ENCODE measurements at places on chromosomes 13 and 19.

DNA sequence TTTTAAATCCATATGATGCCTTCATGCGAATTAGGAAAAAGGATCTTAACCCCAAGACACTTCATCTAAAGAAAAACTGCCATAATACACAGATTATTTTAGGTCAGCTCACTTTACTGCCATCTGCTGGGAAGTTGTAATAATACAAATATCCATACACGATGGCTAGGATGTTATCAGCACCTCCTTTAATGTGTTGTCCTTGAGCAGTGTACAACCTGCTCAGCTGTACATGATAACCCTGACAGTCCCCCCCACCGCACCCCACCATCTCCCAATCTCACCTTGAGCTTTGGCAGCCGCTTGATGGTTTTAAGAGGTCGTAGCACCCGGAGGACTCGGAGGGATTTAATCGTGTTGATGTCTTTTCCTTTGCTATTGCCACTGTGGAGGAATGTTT is 112.2 kb downstream of the IER2 start:
- DNase-seq = no peak

GRCh38 chr13:112067116-112067741 is at the start of gene SOX1:
Gene SOX1, plus strand, starts transcription at chr13:112067149. Its CDS starts 510 bp downstream, at chr13:112067659.
- DNase-seq = no peak

DNA sequence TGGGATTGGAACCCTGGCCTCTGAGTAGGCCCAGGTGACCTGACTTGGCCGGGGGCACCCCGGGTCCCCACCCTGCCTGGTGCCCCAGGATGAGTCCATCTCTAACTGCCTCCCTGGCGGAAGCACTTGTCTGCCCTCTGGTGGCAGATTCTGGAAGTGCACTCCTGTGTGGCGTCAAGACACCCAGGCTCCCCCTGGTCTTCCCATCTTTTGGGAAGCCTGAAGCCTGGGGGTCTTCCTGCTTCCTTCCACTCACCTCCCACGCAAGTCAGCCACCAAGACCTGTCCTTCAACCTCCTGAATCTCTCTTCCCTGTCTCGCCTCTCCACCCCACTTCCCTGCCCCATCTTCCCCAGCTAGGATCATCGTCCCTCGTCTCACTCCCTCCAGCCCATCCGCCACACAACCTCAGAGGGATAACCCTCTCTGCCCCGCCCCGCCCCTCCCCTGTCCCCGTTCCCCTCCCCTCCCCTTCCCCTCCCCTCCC is 7.4 kb downstream of the RABAC1 start:
- peak; percentile 90 for DNase-seq

GRCh38 chr19:35427187-35427586 is 20.9 kb upstream of the FFAR2 start:
- no peak for DNase-seq

GRCh38 chr13:98216711-98217285 is 39.7 kb upstream of the RNF113B start:
- no peak for DNase-seq

GRCh38 chr13:113378825-113379224 is 14.9 kb upstream of the GRTP1 start:
- no peak for DNase-seq

DNA sequence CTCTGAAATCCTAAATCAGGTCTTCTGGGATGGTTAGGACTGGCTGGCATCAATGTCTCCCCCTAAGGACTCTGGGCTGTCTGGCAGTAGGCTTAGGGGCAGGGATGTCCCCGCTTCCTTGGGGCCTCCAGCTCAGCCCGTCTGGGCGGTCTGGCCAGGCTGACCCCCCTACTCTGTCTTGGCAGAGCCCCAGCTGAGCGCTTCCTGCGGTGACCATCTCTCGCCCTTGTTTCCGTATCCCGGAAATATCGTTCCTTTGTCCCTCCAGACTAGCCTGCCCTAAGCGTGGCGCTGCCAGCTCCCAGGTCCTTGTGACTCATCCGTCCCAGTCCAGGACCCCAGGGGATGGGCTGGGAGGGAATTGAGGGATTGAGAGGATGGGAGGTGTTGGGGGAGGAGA is 11.3 kb downstream of the GTPBP3 start:
- DNase-seq = no peak

- DNase-seq = no peak
Measured at GRCh38 chr19:4388337-4389063, 11.8 kb downstream of the SH3GL1 start.

All from GM12892 (cell line).